ENCODE measurements at places on chromosomes 12 and 14.

- DNase-seq, result no peak
Measured at GRCh38 chr14:29759521-29760340, 167.9 kb downstream of the PRKD1 start.

DNA sequence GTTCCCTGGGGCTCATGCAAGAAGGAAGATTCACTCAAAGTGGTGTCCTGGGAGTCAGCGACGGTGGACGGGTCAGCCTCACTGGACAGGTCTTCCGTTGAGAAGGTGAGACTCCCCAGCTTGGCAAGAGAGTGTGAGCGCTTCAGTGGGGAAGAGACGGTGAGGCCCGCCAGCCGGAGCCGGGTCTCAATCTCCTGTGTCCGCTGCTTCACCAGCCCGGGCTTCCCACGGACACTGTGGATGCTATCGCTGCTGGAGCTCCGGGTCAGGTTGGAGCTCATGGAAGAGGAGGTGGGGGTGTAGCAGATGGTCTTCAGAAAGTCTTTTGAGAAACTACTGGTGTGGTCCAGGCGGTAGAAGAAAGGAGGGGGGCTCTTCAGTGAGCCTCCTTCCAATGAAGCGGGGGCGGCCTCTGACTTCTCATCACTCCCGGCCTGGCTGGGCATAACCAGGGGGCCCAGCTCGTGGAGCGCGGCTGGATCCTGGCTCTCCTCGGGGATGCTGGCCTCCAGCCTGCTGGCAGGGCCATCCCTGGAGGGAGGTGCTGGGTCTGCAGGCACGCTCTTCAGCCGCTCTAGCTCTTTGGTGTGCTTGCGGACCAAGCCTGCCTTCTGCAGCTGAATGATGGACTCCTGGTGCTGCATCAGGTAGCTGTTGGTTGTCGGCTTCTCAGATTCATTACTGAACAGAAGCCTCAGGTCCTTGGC lies 56.9 kb upstream of the CORO1C start:
- DNase-seq, result no peak

- DNase-seq, result no peak
Measured at GRCh38 chr12:123516216-123516780, 17.2 kb downstream of the RILPL1 start.

DNA sequence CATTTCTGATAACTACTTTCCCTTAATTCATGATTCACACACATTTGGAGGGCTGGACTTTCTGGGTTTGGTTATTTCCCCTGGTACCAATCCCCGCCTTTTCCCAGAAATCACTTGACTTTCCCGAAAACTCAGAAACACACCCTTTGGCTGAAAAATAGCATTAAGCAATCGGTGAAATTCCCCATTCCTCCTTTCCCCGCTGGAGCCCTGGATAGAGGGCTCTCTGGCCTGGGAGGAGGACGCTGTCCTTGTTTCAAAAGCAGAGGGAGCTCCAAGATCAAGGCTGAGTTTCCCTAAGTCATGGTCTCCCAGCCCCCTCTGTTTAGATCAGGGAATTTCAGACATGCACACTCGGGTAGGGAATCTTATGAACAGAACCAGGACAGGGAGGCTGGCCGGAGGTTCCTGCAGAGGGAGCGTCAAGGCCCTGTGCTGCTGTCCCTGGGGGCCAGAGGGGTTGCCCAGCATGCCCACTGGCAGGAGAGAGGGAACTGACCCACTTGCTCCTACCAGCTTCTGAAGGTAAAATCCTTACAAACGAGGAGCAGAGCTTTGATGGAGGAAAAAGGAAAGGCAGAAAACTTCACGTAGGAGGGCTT lies at the start of gene C1S:
TSS of gene C1S (plus strand) at position 366 of the 602 bp plus-strand sequence. CDS start 1,195 bp downstream, outside the sequence.
- DNase-seq, result no peak

GRCh38 chr12:69689638-69690037 lies 9.5 kb downstream of the BEST3 start:
- no peak for DNase-seq

DNA sequence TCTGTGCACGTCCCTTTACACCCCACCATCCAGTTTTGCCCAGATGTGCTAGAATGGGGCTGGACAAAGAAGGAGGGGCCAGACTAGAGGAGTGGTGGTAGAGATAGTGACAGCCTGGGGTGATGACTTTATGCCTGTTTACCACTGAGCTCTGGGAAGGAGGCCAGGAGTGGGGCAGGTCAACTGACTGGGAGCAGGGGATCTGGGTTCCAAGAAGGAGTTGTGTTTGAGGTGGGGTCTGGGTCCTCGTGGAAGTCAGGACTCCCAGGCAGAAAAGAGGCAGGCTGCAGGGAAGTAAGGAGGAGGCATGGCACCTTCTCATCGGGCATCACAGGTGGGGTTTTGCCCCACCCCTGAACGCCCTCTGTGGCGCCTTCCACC lies 315 bp downstream of the LTB4R2 start:
- no peak for DNase-seq

DNA sequence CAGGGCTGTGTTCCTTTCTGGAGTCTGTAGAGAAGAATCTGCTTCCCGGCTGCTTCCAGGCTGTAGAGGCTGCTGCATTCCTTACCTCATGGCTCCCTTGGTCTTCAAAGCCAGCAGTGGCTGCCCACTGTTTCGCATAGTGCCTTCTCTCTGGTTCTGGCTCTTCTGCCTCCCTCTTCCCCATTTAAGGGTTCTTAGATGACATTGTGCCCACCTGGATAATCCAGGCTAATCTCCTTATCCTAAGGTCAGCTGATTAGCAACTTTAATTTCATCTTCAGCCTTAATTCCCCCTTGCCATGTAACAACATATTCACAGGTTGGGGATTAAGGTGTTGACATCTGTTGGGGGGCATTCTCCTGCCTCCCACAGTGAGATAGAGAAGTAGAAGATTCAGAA lies 208.6 kb upstream of the TMTC1 start:
- DNase-seq, result no peak

- no peak for DNase-seq
Measured at GRCh38 chr12:57146092-57146491, 1.3 kb downstream of the LRP1-AS start.

- DNase-seq, result no peak
Measured at GRCh38 chr12:82874945-82875344, 188.2 kb downstream of the TMTC2 start.

- no peak for DNase-seq
Measured at GRCh38 chr14:104280085-104280901, 141.9 kb downstream of the KIF26A start.

DNA sequence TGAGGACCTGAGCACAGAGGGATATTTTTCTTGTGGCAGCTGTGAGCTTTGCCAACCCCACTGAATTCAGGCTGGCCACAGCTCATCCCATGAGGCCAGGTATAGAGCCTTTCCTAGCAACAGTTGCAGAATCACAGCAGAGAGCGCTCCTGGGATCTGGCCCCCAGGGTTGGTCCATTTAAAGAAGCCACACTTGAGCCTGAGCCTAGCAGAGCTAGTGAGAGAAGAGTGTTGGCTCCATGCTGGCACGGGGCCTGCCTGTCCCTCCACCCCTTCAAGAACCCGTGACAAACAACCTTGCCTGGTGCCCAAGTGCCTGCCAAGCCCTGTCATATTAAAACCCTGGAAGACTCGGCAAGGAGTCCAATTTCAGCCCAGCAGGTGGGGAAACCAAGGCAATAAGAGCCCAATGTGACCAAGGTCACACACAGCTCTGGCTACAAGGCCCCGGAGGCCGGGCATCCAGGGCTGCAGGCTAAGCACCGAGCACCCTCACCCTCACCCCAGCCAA lies 91.6 kb downstream of the LRRC74A start:
- no peak for DNase-seq

DNA sequence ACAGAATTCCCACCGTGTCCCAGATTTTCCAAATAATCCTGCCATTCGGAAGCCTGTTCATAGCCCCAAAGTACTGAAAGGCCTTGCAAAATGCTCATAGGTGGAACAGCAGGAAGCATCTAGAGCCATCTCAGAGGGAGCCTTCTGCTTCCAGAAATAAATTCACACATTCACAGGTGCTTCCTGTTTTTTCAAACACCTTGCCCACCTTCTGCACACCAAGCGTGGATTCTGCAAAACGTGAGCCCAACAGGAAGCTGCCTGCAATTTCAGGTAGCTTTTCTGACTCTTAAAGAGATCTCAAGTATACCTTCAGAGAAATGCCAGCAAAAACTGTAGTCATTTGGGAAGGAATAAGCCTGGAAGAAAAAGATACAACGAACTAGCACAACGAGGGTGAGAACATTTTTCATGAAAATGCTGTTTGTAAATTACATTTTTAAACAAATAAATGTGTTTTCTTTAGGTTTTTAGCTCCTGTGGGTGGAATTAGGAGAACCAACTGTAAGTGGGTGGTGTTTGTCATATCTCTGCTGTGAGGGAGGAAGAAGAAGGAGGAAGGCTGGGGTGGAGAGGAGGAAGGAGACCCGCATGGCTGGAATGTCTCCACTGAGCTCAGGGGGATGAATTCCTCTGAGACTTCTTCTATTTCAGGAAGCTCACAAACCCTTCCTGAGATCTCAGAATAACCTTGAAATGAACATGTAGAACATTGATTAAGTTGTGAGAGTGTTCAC lies at the start of gene IFNG-AS1:
TSS of gene IFNG-AS1 (plus strand) at position 264 of the 737 bp plus-strand sequence.
- no peak for DNase-seq

DNA sequence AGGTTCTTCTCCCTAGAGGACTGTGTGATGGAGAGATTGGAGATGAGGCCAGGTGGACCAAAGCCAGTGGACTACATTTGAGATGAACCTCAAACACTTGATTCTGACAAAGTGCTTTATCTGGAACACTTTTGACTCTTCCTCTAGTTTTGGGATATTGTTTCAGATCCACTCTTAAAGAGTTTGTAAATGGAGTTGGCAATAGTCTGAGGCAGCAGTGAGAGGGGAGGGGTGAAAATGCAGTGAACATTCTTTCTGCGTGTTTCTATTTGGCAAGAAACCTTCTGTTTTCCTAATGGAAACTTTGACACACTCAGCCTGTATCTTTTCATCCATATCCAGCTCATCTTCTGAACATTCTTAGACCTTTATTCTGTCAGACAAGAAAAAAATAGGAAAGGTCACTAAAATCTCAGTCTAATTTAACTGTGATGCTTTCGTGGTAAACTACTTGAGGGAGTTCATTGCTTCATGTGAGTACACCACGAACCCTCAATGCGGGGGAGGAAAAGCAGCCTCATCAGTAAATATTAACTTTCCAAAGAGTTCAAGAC lies 57.4 kb upstream of the KCNJ8 start:
- DNase-seq, result no peak

DNA sequence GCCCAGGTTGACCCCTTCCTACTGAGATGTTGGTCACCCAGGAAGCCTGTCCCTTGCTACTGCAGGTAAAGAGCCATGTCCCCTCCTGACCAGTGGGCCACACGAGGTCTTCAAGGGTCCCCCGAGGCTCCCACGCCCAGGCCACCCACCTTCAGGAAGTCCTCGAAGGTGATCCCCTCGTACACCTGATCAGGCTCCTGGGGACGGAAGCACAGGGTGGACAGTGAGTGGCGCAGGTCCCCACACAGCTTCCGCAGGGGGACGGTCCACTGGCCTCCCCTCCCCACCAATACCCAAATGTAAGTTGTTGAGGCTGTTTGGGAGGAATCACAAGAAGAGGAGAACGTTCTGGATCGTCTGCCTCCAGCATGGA lies 57.4 kb downstream of the TESC start:
- no peak for DNase-seq

DNA sequence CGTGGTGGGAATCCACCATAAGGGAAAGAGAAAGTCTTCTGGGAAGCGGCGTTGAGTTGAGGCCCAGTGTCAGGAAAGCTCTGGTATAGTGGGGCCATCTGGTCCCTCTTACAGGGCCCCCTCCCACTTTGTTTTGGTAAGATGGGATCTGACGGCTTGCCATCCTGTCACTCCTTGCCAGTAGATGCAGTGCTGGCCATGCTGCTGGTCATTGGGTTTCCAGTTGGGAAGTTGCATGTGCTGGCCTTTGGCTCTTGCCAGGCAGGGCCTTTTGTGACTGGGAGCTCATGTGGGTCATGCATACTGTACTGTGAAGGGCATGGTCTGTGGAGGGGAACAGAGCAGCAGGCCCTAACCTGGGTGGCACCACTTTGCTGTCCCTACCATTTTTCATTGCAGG lies 3.8 kb downstream of the TRAF3 start:
- DNase-seq, result no peak

DNA sequence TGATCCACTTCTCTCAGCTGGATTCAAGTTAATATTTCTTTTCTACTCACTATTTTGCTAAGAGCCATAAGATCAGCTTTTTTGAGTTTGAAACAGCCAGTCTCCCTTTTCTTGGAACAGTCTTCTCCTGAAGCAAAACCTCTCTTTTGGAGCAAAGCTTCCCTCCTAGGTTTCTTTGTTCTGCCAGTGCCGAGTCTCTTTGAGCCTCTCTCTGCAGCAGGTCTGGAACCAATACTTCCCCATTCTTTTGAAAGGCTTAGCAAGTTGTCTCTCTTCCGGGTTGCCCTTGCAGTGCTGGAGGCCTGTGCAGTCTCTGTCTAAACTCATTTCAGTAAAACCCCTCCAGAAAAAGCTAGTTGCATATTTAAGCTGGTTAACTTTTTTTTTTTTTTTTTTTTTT lies 454.8 kb downstream of the NOVA1 start:
- no peak for DNase-seq

GRCh38 chr12:59708064-59708463 lies 112.2 kb downstream of the SLC16A7 start:
- DNase-seq, result no peak

GRCh38 chr12:78431931-78432330 lies 432.6 kb upstream of the SYT1 start:
- DNase-seq, result no peak

- DNase-seq, result no peak
Measured at GRCh38 chr14:53027041-53027440, 76.2 kb upstream of the FERMT2 start.

- DNase-seq, result no peak
Measured at GRCh38 chr14:34810028-34810427, 65.1 kb downstream of the BAZ1A start.
